Lower leg skin (tissue), 4 donors: ENCODE measurements at places on chromosomes 6 and 20. TPM values are rescaled to one million over a fixed set of nuclear protein-coding genes. Genes with fewer than 3 reads are reported as not detected.
A peak's percentile ranks its signal among the peaks of the same experiment; 100 is the strongest.

DNA sequence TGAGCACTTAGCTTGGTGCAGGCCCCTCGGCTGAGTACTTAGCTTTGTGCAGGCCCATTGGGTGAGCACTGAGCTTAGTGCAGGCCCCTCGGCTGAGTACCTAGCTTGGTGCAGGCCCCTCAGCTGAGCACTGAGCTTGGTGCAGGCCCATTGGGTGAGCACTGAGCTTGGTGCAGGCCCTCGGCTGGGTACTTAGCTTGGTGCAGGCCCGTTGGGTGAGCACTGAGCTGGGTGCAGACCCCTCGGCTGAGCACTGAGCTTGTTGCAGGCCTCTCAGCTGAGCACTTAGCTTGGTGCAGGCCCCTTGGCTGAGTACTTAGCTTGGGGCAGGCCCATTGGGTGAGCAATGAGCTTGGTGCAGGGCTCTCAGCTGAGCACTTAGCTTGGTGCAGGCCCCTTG, 387.1 kb downstream of the THBS2 start:
- no peak for DNase-seq

- DNase-seq = no peak
Measured at GRCh38 chr6:1285556-1285955, 26.3 kb upstream of the FOXQ1 start.

DNA sequence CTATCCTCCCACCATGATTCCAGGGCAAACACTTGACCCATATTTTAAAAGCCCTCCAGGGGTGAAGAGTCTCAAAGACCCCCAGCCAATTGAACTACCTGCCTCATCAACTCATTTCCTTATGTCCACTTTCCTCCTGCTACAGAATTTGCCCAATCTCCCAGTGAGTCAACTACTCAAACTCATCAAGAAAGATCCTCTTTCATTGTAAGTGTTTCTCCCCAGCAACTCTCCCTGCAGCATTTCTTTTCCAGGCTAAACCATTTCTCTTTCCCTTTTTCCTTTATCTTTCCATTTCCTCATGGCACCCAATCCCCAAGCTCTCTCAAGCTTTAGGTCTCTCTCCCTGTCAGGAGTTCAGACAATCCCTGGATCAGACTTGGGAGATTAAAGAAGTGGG, 1.5 kb downstream of the DLK2 start:
- no peak for DNase-seq

DNA sequence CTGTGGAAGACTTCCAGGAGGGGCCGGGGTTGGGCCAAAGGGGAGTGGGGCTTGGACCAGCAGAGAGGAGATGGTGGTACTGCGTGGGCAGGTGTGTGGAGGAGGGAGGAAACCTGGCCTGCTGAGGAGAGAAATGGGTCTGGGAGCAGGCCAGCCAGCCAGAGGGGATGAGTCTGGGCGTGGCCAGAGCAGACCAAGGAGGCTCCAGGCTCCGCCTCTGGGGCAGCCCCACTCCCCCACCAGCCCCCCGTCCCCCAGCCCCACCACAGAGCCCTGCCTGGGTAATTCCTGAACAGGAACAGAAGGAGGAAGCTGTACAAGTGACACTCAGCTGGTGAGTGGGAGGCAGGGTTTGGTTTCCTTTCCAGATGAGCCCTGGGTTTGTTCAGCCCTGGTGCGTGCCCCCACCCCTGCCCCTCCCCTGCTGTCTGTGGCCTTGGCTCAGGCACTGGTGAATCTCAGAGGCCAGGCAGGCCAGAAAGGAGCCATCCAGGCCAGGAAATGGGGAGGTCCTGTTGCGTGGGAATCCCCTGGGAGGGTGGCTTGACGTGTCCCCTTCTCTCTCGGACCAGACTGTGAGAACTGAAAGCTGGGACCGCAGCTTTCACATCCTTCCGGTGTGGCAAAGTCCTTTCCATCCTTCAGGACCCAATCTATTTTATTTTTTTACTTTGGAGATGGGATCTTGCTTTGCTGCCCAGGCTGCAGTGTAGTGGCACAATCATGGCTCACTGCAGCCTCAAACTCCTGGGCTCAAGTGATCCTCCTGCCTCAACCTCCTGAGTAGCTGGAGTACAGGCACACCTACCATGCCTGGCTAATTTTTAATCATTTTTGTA, 9.4 kb upstream of the SRC start:
- peak; percentile 93 for DNase-seq

- no peak for DNase-seq
Measured at GRCh38 chr20:48723308-48724264, 104.2 kb downstream of the PREX1 start.

DNA sequence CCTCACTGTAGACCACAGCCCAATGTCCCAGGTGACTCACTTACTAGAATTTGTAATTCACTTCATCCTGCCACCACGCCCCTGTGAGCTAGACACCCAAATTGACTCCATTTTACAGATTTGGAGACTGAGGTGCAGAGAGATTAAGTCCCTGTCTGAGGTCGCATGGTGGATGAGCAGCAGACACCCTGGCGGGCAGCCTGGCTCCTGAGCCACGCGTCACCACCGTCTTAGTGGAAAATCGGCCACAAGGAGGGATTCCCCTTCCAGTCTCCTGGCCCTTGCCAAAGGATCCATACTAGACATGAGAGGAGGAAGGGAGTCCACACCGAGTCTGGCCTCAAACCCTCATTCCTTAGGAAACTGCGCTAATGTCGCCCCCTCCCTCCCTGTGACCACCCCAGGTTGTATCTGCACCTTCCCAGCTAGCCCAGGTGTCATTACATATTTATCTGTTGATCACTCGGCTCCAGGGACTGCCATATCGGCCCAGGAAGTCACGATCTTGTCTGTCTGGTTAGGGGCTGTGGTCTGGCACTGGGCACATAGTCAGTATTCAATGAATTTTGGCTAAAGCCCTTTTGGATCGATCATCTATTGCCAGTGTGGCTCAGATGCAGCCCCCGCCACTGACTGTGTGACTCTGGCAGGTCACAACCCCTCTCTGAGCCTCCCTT, 25.7 kb upstream of the PTGIS start:
- DNase-seq = no peak

FAM184A gene
- 1.1 TPM for total RNA-seq

SLA2 gene
- 0.23 TPM for total RNA-seq

- no peak for DNase-seq
Measured at GRCh38 chr20:16410626-16411025, 162.6 kb downstream of the KIF16B start.

DNA sequence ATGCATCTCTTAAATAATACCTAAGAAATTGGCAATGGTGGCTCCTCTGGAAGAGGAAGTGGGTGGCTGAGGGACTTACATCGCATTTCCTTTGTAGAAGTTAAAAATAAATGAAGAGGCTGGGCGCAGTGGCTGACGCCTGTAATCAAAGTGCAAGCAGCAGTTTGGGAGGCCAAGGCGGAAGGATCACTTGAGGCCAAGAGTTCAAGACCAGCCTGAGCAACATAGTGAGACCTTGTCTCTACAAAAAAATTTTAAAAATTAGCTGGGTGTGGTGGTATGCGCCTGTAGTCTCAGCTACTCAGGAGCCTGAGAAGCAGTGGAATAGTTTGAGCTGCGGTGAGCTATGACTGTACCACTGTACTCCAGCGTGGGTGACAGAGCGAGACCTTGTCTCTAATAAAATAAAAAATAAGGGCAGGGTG, 12.2 kb upstream of the NCOA3 start:
- DNase-seq = peak; percentile 33

DNA sequence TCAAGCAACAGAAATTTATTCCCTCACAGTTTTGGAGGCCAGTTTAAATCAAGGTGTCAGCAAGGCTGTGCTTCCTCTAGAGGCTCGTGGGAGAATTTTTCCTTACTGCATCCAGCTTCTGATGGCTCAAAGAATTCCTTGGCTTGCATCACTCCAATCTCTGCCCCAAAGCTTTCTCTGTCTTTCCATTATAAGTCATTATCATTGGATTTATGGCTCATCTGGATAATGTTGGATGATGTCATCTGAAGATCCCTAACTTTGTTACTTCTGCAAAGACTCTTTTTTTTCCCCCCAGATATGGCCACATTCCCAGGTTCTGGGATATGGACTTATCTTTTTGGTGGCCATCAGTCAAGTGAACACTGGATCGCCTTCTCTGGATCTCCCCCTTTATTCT, 146.3 kb upstream of the B3GAT2 start:
- DNase-seq = no peak

LPA gene
- not detected for total RNA-seq

DNA sequence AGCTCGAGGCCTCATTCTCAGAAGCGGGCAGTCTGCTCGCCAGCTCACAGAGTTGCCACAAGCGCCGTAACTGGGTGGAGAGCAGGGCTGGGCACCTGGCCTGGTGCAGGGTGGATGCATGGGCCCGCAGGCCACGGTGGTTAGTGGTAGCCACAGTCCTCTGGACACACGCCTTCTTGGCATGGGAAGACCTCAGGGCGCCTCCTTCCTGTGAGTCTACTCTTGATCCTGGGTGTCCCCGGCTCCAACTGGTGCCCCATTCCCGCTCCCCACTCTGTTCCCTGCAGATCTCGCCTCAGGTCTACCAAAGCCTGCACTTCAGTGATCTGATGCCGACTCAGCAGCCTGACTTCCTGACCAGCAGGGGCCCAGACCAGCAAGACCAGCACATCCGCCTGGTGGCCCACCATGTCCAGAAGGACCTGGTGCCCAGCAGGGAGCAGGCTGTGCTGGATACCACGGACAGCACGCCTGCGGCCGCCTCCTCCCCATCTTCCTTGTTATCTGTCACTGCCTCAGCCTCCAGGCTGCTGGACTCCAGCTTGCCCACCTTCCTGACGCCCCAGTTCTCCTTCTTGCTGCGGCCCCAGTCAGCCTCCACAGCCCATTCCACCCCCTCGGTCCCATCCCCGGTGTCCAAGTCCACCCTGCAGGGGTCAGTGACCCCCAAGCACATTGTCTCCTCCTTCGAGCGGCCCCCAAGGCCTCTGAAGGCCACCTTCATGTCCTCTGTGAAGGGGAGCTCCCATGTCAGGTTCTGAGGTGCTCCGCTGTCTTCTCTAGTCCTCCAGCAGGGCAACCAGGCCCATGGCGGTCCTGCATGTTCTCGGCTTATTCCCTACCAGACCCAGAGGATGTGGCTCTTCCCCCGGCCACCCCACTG, 43.1 kb downstream of the SUN5 start:
- DNase-seq = no peak

GRCh38 chr6:167781066-167781767, 45.5 kb upstream of the AFDN start:
- DNase-seq = no peak

RHAG gene
- total RNA-seq = not detected

DNA sequence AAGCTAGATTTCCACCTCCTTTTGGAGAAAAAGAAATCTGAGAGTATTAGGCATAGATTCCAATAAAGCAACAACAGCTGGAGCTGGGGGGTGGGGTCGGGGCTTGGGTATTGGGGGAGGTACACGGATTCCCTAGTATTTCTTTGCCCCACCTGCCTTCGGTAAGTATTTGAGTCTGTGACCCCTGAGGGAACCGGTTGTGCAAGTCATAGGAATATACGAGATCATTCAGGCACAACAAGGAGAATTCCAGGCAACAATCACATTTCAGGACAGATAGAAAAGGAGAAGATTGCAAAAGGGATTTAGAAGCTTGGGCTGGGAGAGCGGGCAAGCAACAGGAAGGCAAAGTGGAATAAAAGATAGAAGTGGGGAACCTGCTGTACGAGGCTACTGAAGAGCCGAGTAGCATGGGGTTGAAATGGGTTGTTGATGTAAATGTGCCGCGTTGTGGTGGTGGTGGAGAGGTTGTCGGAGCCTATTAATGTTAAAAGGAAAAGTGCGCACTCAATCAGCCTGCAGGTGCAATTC, 148.9 kb downstream of the BCAS1 start:
- peak; percentile 39 for DNase-seq

DNA sequence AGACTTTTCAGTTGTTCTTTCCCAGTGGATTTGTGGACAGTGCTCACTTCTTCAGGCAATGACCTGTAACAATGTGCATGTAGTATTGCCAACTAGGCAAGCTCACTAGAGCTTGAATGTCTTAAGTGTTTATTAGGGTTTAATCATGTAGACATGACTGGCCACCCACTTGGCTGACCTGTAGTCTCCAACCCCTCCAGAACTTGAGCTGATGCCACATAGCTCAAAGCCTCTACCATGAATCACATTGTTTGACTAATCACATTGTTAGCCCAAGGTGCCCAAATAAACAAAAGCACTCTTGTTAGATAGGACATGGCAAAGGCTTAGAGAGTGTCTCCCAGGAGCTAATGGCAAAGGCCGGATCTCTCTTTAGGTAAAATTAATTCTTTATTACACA, 272.7 kb downstream of the GRIK2 start:
- DNase-seq = no peak

GRCh38 chr6:978937-979685, 286.2 kb upstream of the EXOC2 start:
- DNase-seq = no peak

GRCh38 chr20:57065646-57066045, 200.8 kb downstream of the BMP7 start:
- DNase-seq = no peak

GRCh38 chr6:141956868-141957267, 175.9 kb upstream of the GJE1 start:
- no peak for DNase-seq

- no peak for DNase-seq
Measured at GRCh38 chr6:132011582-132011981, 60.4 kb upstream of the CCN2 start.

PRICKLE4 gene
- 5.0 TPM for total RNA-seq

GRCh38 chr20:44832724-44833123, 22.4 kb upstream of the RIMS4 start:
- DNase-seq = peak; percentile 74

DNA sequence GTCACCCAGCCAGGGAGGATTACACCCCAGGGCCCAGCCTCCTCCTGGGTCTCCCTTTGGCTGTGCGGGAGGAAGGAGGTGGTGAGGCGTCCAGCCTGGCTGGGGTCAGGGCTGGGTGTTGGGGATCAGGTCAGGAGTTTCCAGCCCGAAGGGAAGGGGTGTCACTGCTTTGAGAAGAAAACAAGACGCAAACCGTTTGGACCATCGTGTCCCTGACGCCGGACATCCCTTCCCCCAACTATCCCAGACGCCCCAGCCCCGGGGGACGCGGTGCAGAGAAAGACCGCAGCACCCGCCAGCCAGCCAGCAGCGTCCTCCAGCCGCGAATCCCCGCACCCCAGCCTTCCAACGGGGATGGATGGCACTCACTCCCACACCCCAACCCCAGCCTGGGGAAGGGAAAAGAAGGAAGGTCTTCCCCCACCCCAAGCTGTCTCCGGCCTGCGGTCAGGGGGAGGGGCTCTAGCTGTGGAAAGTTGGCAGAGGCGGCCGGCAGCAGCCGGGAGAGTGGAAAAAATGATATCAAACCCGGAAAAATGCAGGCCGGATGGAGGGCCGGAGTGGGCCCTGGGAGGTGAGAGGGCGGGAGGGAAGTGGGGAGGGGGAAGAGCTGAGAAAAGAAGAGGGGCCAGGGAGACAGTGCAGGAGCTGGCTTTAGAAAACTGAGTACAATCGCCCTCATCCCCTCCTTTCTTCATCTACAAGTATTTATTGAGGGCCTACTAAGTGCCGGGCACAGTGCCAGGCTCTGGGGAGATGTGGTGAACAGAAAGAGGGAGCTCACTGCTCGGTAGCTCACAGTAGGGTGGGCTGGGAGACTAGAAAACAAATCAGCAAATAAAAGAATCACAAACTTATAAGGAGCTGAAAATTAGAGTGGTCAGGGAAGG, 10.6 kb downstream of the REM1 start:
- peak; percentile 41 for DNase-seq

BPI gene
- not detected for total RNA-seq
